ENCODE measurements at places on chromosomes 1 and 21.
A peak's percentile ranks its signal among the peaks of the same experiment; 100 is the strongest.

GRCh38 chr21:29347274-29347681 is 48.6 kb downstream of the BACH1 start:
- DNase-seq: peak; percentile 59

- DNase-seq: peak; percentile 62
Observed at GRCh38 chr1:43708002-43708410, 670 bp downstream of the ST3GAL3 start.

DNA sequence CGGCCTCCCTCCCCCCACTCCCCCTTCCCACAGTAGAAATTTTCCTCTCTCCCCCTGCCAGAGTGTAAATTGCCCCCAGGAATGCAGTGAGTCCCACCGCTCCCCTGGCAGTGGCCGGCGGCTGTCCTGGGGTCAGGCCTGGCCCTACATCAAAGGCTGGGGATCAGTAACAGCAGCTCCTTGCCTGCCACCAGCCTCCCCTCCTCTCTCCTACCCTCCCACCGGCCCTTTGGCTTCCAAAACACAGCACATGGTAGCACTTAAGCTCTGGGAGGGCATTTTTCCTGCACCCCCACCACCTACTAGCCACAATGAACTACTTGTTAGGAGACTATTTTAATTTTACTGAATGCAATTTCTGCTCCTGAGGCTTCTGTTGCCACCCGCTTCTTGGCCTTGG is 9.0 kb upstream of the COL8A2 start:
- DNase-seq: no peak

GRCh38 chr1:160408864-160409263 is 8.5 kb downstream of the VANGL2 start:
- DNase-seq: no peak
